ENCODE measurements at places on chromosomes 3 and 15.

DNA sequence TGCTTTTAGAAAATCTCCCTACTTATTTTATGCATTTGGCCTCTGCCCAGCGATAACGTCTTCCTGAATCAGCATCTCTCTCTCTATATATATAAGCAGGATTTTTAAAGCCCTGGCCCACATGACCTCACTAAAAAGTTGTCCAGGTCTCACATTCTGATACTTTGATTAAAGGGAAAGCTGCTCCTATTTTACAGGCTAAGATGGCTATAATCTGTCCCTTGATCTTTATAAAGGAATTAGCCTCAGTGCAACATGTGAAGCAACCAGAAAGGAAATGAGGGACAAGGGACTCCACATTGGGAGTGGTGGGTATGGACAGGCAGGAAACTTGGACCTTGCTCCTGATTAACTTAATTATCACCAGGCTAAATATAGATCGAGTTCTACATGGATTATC lies 25.6 kb upstream of the MUC13 start:
- DNase-seq: no peak

GRCh38 chr15:42149493-42150218 lies 6.8 kb downstream of the PLA2G4F start:
- no peak for DNase-seq

- no peak for DNase-seq
Observed at GRCh38 chr15:101256757-101257156, 4.9 kb upstream of the CHSY1 start.

DNA sequence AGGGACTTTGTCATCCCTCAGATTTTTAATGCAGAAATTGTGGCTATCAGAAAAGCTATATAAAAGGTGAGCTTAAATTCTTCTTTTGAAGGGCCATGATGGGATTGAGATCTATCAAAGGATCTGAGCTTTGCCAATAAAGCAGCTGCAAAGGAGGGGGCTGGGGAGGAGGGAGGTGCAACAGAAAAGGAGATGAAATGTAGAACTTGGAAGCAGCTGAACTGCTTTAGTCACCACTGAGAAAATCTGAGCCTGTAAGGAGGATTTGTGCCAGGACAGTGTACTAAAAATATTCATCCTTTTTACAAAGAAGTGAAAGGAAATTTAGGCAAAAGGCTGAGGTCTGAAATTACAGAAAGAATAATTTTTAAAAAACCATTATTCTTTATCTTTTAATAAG lies 10.4 kb downstream of the TSPAN3 start:
- no peak for DNase-seq

All from hippocampal formation (tissue), 2 donors.